Daoy (cell line): ENCODE measurements at places on chromosomes 5 and 9. TPM values are rescaled to one million over a fixed set of nuclear protein-coding genes. Genes with fewer than 3 reads are reported as not detected.

NR2F1 gene
- 7.3 and 10.0 TPM in 2 replicates for total RNA-seq

DNA sequence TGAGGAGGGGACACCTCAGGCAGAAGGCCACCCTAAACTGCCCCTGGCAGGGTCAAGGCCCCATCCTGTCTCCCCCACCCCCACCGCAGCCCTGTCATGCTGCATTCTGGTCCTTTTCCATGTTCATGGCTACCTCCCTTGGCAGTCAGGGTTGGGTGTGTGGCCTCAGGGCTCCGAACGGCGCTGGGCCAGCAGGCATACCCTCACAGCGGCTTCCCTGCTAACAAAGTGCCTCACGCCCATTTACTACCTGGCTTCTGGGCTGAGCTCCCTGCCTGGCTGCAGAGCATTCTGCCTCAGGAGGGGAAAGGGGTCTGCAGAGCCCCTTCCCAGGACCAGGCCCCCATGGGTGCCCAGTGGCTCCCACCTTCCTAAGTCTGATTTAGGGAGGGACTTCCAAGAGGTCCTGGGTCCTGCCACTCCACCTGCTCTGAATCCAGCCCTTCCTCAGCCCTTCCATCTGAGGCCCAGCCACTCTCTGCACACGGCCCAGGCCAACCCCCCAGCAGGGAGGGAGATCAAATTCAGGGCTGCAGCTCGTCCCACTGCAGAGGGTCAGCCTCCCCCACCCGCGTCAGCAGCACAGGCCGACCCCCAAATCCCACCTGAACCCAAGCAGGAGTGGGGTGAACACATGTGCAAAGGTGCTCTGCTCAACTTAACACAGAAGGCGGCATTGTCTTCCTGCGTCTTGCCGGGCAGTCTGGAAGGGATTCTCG is 115.9 kb upstream of the PHYKPL start:
- no peak for DNase-seq

DNA sequence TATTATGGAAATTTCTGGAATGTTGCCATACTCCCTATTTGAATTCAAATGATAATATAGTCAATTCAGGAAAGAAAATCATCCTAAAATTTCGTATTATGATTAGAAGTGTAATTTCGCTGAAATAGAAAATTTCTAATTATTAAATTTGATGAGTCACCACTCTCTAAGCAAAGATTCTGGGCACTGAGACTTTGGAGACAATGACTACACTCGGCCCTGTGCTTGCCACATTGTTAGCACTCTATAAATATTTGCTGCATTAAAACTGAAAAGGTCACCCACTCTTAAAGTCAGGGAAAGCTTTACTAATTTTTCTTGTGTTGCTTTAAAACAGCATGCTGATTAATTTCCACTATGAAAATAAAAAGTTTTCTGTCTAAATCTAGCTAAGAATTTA is 240.3 kb downstream of the TLE4 start:
- peak; percentile 35 for DNase-seq

DNA sequence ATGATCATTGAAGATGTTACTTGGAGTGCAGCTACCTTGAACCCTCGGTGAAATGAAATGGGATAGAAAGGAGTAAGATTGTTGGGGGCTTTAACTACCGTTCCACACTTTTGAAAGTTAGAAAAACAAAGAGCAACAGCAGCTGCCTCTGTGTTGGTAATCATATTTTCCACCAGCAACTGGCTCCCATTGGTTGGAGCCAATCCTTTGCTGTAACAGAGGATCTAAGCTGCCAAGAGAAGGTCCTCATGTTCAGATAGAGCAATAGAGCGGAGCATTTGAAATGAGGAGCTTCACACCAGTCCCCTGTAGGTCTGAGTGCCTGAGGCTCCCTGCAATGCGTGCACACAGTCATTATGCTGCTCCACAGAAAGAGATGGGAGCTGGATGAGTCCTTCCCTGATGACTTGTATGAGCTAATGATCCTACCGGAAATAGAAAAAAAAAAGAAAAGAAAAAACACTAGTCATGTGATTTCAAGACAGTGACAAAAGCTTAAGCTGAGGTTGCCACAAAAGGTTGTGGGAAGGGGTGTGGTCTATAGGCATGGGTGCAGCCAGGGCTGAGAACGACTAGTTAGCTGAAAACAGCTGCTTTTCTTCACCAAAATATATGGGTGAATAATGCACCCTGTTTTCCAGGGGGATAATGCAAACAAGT is 300.7 kb downstream of the MLLT3 start:
- peak; percentile 6 for DNase-seq

DNA sequence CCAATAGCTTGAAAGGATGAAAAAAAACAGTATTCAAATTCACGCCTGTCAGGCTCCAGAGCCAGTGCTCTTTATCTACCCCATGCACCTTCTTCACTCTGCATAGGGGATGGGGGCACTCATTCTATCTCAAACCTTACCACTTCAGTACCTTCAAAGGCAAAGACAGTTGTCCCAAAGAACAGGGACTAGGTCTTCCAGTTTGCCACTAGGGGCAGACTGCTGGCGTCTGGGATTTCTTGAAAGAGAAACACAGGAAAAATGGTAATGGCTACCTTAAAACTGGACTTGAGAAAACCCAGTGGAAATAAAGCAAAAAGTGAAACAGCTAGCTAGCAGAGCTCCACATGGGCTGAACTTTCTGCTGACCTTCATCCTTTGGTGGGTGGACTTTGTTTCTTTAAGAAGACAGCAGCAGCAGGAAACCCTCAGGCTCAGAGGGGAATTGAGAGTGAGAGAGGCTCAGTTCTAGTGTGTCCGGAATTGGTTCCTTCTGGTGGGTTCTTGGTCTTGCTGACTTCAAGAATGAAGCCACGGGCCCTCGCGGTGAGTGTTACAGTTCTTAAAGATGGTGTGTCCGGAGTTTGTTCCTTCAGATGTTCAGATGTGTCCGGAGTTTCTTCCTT is 41.0 kb upstream of the SLC36A1 start:
- no peak for DNase-seq

DNA sequence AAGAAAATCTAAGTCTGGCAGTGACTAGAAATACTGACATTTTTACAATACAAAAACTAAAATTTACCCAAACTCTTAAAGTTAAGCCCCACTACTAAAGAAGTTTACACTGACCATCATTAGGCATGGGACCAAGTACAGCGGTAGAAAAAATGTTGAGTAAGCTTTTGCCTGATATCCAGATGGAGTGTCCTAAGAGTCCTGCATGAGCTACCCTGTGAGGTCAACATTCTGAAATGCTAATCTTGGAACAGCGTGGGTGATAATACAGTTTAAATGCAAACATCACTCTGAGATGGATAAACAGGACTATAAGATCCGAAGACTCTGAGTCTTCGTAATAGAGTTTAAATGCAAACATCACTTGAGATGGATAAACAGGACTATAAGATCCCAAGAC is 189.7 kb downstream of the DCP2 start:
- DNase-seq: peak; percentile 39

- no peak for DNase-seq
Observed at GRCh38 chr9:6984941-6985578, 227.3 kb downstream of the KDM4C start.

DNA sequence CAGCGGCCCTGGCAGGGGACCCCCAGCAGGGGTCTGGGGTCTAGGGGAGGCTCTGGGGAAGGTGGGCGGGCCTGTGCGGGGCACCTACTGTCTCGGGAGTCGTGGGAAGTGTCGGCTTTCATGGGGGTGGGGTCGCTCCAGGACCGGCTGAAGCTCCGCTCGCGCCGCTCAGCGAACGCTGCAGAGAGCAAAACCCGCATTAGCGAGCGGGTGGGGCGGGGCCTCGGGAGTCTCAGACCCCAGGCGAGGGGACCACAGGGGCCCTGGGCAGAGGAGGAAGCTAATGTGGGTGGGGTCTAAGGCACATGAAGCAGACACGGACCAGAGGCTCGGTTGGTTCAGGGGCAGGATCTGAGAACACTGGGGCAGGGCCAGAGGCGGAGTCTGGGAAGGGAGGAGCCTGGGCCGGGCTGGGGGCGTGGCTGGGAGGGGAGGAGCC is 5.5 kb downstream of the NSMF start:
- DNase-seq: no peak

DNA sequence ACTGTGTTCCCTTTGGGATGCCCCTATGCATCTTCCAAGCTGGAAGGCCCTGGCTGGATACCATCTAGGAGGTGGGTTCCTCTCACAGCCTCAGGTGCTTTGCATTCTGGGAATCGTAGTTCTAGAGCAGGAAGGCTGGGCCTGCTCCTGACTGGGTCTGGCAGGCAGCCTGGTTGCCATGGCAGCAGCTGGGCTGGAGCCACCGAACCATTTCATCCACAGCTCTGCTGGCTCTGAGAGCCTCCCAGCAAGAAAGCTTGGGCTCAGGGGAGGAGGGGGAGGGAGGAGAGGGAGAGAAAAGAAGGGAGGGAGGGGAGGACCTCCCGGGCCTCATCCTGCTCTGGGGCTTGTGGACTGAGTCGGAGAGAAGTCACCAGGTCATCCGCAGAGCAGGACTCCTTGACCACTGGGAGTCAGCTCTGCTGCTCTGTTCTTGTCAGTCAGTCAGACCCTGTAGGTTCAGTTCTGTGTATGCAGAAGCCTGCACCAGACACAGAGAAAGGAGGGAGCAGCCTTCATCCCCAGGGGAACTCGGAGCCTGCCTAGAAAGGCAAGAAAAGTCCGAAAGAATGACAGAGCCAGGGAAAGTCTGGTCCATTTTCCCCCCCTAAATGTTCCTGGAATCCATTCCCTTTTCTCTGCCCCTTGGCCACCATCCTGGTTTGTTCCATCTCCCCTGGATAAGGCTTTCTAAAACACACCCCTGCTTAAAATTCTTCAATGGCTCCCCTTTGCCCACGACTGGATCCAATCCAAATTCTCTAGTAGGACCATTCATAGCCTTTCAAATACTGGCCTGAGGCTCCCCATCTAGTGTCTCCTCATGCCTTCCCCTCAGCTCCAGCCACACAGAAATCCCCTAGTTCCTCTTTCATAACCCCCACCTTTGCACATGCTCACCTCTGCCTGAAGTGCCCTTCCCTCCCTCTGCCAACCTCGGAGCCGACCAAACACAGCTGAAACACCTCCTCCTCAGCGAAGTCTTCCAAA is 65.4 kb upstream of the ARAP3 start:
- DNase-seq: peak; percentile 79

- peak; percentile 94 for DNase-seq
Observed at GRCh38 chr5:88675708-88676636, 207.0 kb downstream of the MEF2C start.

DNA sequence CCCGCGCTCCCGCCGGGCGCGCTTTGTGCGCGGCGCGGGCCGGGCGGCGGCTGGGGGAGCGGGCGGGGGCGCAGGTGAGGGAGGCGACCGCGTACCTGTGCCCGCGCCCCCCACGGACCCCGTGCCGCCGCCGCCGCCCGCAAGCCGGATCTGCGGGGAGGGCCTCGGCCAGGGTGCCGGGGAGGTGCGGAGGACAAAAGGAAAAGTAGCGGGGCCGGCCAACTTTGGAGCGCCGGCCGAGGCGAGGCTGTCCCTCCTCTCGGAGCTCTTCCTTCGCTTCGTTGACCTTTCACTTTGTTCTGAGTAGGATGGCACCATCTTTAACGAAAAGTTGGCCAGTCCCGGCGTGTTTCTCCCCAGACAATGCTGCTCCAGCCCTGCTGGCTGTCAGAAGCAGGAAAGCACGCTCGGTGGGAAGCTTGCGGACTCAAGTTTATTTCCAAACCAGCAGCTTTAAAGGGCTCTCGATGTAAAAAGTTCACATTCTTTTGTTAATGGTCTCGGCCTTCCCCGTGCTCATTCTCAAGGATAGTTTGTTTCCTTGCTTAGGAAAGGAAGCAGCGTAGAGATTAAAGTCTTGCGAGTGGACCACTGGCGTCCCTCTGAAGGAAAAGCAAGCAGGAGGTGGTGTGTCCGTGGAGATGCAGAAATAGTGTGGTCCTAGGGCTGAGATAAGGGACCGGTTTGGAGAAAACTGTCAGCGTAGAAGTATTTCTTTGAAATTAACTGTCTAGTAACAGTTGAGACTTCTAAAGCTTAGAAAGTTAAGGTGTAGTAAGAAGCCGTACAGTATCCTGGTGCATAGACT is 639 bp downstream of the EHMT1 start:
- peak; percentile 58 for DNase-seq

FOXD4L3 gene
- not detected in 2 replicates for total RNA-seq

SNX30 gene
- total RNA-seq: 15.2 and 17.1 TPM in 2 replicates

AUH gene
- total RNA-seq: 21.4 and 29.0 TPM in 2 replicates

GFPT2 gene
- total RNA-seq: 124 and 133 TPM in 2 replicates

GRCh38 chr9:91048749-91049148 is 247.1 kb downstream of the SYK start:
- DNase-seq: no peak

GRCh38 chr9:19460243-19460642 is 51.4 kb downstream of the ACER2 start:
- no peak for DNase-seq

- DNase-seq: peak; percentile 31
Observed at GRCh38 chr5:140628711-140629110, 4.3 kb downstream of the CD14 start.

DNA sequence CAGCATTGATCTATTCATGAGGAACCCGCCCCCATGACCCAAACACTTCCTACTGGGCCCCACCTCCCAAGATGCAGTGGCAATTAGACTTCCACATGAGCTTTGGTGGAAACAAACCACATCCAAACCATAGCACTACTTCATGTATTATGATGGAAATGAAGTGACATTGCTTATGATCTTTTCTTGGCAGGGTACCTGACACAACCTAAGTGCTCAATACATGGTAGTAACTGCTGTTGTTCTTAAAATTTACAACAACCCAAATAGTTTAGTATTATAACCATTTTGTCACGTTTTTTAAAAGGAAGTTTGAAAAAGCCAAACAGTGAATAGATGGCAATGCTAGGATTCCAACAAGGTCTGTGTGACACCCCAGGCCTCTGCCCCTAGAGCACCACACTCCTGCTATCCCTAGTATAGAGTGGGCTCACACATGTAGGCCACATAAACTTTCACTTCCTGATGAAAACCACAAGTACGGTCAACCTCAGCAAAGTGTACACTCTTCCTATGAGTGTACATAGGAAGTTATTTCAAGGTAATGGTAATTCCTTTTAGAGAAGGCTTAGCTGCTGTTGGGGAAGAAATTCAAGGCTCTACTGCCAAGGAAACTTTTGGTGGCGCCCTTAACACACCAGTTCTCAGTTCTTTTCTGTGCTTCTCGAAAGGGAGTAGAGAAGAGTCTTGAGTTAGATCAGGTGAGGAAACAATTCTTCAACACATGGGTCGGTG is 97.6 kb downstream of the ARSB start:
- DNase-seq: no peak

GRCh38 chr5:74041913-74042312 is 415.9 kb downstream of the ARHGEF28 start:
- no peak for DNase-seq
